LHCN-M2 (cell line): ENCODE measurements at places on chromosomes 3 and 15.

GRCh38 chr3:160162440-160162839 is 62.8 kb upstream of the C3orf80 start:
- DNase-seq = no peak

DNA sequence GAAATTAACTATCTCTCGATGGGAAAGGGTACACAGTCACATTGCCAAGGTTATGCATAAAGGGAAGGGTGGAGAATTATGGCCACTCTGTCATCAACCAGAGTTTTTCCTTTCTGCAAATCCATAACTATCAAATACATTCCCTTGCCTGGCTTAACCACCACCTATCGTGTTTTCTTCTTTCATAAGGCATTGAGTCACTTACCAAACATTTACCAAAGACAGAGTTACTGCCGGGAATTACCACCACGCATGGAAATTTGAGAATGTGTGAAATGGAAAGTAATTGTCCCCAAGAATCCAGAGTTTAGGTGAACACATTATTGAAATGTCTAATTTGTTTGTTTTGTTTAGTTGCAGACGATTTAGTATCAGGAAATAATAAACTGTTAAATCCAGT is 134.3 kb upstream of the LRRN1 start:
- no peak for DNase-seq

DNA sequence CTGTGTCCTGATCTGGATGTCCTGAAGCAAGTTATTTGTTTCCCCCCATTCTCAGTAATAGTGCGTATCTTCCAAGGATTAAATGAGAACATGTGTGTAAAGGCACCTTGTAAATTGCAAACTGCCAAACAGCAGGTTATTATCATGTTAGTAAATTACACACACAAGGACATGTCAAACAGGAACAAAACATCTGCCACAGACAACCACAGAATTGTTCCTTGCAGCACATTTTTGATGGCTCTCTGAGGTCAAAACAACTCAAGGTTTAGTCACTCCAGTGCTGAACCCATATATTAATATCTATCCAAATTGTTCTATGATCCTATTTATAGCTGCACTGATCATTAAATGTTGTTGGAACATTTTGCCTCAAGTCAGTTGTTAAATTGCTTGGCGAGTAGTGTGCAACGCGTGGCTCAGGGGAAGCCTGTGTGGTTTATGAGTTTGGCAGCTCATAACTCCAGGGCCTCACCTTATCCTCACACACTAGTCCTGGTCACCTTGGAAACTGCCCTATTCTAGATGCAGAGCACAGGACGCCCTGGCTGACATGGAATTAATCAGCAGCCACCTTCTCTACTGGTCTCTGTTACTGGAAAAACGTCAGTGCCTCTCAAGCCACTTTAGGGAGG is 46.3 kb upstream of the CDV3 start:
- DNase-seq = peak; percentile 32

GRCh38 chr3:183339461-183340086 is 86.5 kb downstream of the B3GNT5 start:
- DNase-seq = no peak

- DNase-seq = no peak
These were observed 645.8 kb downstream of the GRM7 start for GRCh38 chr3:7506606-7507180.

- DNase-seq = peak; percentile 12
These were observed 37.0 kb upstream of the PIK3R4 start for GRCh38 chr3:130783629-130784028.
